ENCODE measurements at places on chromosomes 16 and 17.

DNA sequence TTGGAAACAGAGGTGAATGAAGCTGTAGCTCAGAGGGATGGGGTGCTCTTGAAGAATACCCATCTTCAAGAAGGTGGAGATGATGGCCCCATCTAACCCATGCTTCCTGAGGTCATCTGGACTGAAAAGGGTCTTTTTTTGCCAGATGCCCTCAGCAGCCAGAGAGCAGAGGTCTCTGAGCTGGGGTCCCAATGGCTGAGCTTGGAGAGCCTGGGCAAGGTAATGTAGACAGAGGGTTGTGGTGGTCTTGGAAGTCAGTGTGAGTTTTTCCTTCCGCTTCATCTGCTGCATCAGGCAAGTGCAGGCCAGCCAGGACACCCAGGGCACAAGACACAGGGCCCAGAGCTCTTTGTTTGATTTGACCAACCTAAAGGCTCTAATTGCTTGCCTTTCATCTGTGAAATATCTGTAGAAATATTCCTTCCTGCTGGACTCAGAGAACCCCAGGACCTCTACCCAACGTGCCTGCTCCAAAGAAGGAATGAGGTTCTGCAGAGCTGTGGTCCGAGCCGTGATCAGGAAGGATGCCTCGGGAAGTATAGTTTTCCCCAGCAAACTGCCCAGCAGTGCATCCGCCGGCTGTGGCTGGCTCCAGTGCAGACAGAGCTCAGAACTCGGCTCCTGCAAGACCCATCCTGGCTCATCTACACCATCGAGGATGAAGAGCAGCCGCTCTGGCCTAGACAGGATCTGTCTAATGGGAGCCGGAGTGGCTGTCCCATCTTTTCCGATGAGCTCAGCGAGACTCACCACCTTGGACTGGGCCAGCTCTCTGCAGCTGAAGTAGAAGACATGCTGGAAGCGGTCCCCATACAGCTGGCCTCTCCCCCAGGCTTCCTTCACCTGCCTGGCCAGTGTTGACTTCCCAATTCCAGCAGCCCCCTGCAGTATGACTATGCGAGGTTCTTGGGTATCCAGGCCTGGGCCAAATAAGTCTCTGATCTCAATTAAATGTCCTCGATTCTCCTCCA lies 25.2 kb downstream of the NLRP1 start:
- DNase-seq: no peak

GRCh38 chr16:77450790-77451487 lies 16.1 kb upstream of the ADAMTS18 start:
- DNase-seq: no peak

DNA sequence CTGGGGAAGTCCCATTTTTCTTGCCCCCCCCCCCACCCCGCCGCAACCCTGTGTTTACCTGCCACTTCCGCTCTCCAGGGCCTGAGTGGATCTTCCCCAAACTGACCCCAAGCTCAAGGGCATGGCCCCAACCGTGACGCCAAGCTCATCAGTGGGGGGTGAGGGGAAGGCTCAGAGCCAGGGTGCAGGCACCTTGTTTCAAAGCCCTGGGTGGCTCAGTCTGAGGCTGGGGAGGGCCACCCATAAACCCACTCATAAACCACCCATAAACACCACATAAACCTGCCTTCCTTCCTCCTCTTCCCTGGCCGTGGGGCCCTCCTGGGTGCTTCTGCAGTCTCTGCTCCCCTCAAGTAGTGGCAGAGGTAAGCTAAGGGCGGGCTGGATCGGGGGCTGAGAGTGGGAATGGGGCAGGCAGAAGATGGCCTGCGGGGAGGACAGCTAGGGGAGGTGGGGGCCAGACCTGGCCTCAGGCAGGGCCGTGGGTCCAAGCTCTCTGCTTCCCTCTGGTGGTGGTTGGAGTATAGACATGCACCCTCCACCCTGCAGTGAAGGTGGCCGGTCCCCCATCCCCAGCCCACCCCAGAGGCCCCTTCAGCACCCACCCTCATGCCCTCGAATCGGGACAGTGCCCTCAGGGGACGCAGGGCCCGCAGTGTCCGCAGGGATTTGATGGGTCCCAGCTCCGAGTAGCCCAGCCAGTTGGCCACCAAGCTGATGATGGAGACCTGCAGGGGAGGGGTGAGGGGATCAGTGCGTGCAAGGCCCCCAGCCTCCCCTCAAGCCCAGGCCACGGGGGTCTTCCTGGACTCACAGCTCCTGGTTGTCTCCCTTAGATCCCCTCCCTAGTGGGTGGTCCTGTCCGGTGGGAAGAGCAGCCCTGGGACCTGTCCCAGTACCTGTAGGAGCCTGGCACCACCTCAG lies 14.6 kb upstream of the CD79B start:
- DNase-seq: peak; percentile 69

GRCh38 chr17:32470405-32471167 lies 16.2 kb upstream of the CDK5R1 start:
- no peak for DNase-seq

DNA sequence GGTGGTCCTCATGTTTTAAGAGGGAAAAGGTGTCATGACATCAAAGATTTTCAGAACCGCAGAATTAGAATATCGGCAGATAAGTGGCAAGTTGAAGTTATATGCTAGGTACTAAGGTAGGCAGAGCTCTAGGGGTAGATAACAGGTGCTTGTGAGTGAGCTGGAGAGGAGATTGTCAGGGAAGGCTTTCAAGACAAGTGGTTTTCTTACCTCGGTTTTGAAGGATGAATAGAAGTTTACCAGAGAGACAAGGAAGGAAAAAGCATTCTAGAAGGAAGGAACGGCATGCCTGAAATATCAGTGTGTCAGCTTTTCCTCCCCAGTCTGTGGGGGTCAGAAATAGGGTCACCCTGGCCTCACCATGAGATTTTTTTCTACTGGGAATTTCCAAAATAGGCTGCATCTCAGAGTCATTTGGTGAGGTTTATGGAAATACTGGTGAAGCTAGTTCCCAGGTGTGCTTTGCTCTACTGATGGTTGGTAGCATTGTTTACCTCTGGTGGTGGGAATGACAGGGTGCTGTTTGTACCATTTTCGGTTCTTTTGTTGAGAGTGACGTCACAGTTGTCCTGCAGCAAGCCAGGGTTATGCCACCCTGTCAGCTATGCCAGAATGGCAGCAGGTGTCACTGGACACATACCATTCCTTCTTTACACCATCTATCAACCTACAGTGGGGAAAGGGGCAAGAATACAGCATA lies 112.5 kb downstream of the MSI2 start:
- DNase-seq: no peak

GRCh38 chr16:20889625-20890275 lies 10.4 kb downstream of the DCUN1D3 start:
- DNase-seq: no peak

GRCh38 chr17:42543190-42544079 lies 7.4 kb downstream of the NAGLU start:
- DNase-seq: no peak

GRCh38 chr17:6473128-6473767 lies 29.0 kb downstream of the PIMREG start:
- peak; percentile 77 for DNase-seq

GRCh38 chr17:57210224-57210553 lies 46.1 kb upstream of the MSI2 start:
- no peak for DNase-seq

- no peak for DNase-seq
These were observed 104.4 kb downstream of the IRX5 start for GRCh38 chr16:55035029-55035428.

- no peak for DNase-seq
These were observed 34.4 kb upstream of the RGS9 start for GRCh38 chr17:65102788-65103187.

DNA sequence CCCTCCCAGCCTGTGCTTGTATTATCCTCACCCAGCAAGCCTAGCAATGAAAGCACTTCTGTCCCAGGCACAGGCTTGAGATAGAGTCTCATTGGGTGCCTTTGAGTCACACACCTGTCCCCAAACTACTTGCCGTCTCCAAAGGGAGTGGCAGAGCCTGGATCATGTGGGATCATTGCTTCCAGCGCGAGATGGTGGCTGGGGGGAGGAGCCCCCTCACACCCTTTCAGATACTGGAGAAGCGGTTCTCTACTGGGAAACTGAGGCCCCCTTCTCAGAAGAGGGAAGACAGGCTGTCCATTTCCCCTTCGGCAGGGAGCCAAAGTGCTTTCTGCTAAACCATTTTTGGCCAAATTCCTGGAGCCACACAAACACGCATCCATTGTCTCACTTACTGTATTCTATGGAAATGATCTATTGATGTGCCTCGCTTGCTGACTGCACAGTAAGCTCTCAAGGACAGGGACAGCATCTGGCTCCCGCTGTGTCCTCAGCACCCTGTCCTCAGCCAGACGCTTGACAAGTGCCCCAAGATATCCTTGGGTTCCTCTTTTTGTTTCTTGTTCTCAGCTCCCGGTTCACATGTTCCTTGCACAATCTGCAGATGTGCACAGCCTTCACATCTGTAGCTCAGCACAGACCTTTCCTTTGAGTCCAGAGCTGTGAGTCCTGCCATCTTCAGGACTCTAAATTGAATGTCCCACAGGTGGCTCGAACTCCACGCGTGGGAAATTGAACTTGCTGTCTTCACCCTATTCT lies 26.0 kb upstream of the DLX3 start:
- no peak for DNase-seq

GRCh38 chr16:75806487-75806886 lies 80.2 kb upstream of the CPHXL start:
- no peak for DNase-seq
